NCI-H2081 (cell line): ENCODE measurements at places on chromosomes 1 and 21.

DNA sequence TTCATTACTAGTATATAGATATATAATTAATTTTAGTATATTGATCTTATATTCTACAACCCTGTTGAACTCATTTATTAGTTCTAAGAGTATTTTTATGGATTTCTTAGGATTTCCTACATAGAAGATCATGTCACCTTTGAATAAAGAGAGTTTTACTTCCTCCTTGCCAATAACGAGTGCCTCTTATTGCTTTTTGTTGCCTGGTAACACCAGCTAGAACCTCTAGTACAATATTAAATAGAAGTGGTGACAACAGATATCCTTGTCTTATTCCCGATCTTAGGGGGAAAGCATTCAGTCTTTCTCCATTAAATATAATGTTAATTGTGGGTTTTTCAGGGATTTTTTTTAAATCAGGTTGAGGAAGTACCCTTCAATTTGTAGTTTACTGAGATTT is 40.8 kb downstream of the WNT2B start:
- DNase-seq, result no peak

DNA sequence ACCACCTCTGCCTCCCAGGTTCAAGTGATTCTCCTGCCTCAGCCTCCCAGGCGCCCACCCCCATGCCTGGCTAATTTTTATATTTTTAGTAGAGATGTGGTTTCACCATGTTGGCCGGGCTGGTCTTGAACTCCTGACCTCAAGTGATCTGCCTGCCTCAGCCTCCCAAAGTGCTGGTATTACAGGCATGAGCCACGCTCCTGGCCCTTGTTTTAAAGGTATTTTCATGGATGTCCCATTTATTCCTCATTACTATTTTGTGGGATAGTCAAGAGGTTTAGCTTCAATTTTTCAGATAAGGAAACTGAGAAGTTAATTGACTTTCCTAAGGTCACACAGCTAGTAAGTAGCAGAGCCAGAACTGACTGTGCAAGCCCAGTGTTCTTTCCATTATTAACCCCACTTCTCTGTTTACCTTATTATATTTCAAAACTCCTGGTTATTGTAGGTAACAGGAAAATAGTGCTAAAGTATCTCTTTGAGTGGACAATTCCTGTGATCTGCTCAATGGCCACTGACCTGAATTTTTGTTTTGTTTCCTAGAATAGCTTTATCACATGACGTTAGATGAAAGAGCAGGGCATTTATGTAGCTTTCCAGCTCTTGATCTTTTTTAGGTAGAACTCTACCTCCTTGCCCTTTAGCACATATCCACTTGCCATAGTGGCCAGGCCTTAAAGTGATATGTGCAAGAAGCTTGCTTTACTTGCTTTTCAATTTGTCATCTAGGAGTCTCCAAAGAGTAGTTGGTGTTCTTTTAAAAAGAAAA is 13.6 kb downstream of the ZYG11B start:
- DNase-seq, result no peak

DNA sequence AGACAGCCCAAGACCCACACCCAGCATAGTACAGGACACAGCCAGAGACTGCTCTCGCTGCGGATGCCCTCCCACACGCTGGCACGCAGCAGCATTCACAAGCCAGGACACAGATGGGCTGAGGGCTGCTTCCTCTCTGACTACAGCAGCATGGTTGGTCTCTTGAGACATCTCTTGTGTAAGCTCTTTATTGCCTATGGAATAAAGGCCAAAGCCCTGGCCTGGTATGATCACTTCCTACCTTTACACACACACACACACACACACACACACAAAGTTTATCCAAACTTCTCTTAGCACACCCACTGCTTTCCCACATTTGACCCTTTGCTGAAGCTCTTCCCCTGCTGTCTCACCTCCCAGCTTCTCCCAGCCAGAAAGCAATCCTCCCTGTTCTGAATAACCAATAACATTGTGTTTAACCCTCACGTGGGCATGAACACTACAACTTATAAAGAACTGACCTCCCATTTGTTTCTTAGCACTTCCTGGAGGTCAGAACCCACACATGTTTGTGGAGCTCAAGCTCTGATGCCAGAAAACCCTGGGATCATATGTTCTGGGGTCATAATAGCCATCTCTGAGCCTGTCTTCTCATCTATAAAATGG is 1.2 kb upstream of the LUZP1 start:
- no peak for DNase-seq

DNA sequence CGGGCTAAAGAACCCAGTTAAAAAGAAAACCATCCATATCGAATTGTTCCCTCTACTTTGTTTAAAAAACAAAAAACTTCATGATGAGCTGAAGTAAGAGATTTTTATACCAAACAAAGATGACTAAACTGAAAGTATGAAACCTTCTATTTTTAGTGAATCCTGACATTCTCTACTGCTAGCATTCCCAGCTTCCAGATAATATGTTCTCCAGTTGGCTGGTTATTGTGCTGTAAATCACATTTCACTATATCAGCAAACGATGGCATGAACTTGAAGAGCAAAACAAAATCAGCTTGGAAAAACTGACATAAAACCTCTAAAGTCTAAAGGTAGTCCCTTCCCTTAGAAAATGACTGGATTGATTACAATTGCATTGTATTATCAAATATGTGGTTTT is 68.1 kb upstream of the APP start:
- no peak for DNase-seq

GRCh38 chr1:192787914-192788585 is 20.8 kb upstream of the RGS2 start:
- no peak for DNase-seq

GRCh38 chr1:24875991-24876506 is 54.0 kb downstream of the RUNX3 start:
- DNase-seq, result no peak

GRCh38 chr1:205082431-205082830 is 1.8 kb downstream of the TMEM81 start:
- DNase-seq, result no peak

- no peak for DNase-seq
Measured at GRCh38 chr1:195851804-195852203, 756.4 kb downstream of the KCNT2 start.

DNA sequence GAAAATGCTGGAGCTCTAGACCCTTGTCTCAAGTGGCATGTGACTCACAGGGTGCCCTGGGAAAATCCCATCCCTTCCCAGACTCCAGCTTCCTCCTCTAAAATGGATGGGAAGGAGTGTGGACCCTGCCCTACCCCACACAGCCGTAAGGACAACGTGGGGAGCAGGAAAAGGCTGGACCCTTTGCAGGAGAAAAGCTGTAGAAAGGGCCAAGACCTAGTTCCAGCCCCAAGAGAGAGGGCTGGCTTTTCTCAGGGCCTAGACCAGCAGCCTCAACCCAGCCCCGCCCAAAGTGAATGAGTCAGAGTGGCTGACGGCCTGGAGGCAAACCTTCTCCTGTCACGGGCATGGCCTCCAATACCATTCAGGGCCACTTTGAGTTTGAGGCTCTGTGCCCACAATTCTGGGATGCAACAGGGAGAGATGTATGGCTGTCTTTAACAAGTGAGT is 1.1 kb downstream of the LAMB3 start:
- DNase-seq, result no peak

GRCh38 chr1:9477535-9477934 is 61.7 kb upstream of the SLC25A33 start:
- no peak for DNase-seq

GRCh38 chr1:5651964-5652821 is 340.0 kb downstream of the NPHP4 start:
- no peak for DNase-seq

DNA sequence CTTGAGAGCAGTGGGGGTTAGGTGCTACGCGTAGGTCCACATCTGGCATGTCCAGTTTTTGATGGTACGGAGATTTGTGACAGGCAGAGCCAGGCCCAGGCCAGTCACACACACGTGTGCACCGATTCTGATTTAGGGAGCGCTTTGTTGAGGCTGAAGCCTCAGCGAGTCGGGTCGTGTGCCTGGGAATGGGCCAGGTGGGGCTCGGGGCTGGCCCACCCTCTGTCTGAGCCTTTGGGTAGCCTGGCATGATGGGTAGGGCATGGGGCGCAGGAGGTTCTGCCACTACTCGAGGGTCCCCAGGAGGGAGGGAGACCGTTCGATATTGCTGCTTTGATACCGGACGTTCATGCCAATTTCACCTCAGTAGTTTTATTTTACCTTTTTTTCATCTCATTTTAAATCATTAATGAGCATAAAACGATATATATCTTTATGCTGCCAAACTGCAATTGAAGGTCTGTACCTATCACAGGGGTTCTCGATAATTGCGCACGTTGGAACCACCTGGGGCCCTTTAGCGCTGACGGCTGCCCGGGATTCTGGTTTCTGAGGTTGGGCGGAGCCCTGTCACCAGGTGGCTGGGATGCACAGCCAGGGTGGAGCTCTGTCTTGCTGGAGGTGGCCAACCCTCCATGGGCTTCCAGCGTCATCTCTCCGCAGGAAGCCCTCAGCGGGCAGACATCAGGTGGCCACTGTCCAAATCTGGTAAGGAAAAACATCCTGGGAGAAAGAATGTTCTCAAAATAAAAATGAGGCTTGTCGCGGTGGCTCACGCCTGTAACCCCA is 71.9 kb downstream of the SCCPDH start:
- no peak for DNase-seq

GRCh38 chr1:208766832-208767231 is 522.6 kb upstream of the PLXNA2 start:
- no peak for DNase-seq

GRCh38 chr1:25677193-25677773 is 60.7 kb downstream of the MAN1C1 start:
- DNase-seq, result no peak
